Hypothalamus (tissue), 51 donors: ENCODE measurements at places on chromosomes 7 and 10.

DNA sequence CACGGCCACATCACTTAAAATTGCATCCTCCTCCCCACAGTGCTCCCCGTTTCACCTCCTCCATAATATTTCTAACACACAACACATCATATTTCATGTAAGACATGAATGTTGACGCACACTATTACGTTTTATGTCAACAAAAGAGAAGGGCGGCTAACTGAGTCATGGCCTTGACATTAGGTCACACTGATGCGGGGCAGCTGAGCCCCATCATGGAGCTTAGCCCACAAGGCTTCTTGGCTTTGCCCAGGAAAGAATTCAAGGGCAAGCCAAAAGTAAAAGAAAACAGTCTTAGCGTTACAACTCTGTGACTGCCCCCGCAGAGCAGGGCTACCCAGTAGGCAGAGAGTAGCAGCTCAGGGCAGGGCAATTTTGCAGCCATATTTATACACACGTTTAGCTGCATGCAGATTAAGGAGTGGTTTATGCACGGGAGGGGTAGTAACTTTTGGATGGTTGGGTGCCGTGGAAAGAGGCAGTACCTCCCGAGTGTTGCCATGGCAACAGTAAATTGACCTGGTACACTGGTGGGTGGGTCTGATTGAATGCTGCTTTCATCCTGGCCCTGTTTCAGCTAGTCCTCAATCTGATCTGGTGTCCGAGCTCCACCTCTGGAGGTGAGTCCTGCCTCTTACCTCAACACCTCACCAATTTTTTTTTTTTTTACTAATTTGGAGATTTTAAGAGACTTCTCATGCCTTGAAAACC lies 156.2 kb upstream of the FRMD4A start:
- no peak for DNase-seq

- peak; percentile 1 for DNase-seq
Measured at GRCh38 chr10:18607503-18608378, 43.6 kb downstream of the NSUN6 start.

- no peak for DNase-seq
Measured at GRCh38 chr10:72736176-72736827, 44.4 kb downstream of the MCU start.

- no peak for DNase-seq
Measured at GRCh38 chr10:125283191-125283835, 123.0 kb upstream of the CTBP2 start.

DNA sequence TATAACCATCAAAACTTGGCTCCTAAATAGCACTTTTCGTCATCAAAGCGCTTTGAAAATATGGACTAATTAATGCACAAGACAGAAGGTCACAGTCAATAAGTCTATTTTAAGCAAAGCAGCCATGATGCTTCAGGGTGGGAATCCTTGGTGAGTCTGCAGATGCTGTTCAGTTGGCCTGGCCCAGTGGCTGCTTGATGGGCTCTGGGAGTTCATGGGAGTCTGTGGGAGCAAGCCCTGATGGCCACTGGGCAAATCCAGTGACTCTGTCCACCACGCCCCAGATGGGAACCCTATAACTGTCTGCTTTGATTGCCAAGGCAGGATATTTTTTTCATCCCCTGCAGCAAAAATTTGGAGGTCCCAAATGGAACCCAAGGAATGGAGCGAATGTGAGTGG lies 95.7 kb upstream of the CTBP2 start:
- DNase-seq = no peak

DNA sequence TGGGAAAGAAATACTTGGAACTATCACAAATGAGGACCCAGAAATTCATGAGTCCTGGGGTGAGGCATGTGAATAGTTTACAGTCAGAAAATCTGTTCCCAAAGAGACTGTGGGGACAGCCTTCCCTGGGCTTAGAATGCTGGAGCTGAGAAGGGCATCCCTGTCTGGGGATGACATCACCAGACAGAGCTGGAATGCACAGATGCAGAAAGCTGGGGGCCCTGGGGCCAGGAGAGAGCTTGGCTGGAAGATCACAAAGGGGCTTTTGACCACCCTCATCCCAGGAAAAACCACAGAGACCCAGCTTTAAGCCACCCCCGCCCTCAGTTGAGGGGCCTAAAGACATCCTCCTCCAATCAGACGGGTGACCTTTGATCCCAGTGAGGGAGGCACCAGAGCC lies 264.5 kb downstream of the PLXNA4 start:
- no peak for DNase-seq
